Left cardiac atrium (tissue), 4 donors: ENCODE measurements at places on chromosomes 16 and 17. TPM values are rescaled to one million over a fixed set of nuclear protein-coding genes. Genes with fewer than 3 reads are reported as not detected.
A peak's percentile ranks its signal among the peaks of the same experiment; 100 is the strongest.

IL17C gene
- total RNA-seq: not detected

ORMDL3 gene
- 50.4 TPM for total RNA-seq

ENPP7 gene
- total RNA-seq: not detected

SCRN2 gene
- total RNA-seq: 33.6 TPM

MFAP4 gene
- 104 TPM for total RNA-seq

FZD2 gene
- 3.0 TPM for total RNA-seq

CCL1 gene
- total RNA-seq: not detected

TEX14 gene
- not detected for total RNA-seq

SYCE1L gene
- total RNA-seq: 2.7 TPM

CTRB1 gene
- 1.4 TPM for total RNA-seq

G6PC1 gene
- not detected for total RNA-seq

GRCh38 chr17:33002246-33002645 is 10.6 kb downstream of the SPACA3 start:
- DNase-seq: no peak

- no peak for DNase-seq
Measured at GRCh38 chr17:50939795-50940684, 73.9 kb upstream of the TOB1 start.

- DNase-seq: no peak
Measured at GRCh38 chr16:57544124-57544653, 1.7 kb downstream of the ADGRG5 start.

- no peak for DNase-seq
Measured at GRCh38 chr17:49482144-49482817, 12.8 kb upstream of the NGFR start.

DNA sequence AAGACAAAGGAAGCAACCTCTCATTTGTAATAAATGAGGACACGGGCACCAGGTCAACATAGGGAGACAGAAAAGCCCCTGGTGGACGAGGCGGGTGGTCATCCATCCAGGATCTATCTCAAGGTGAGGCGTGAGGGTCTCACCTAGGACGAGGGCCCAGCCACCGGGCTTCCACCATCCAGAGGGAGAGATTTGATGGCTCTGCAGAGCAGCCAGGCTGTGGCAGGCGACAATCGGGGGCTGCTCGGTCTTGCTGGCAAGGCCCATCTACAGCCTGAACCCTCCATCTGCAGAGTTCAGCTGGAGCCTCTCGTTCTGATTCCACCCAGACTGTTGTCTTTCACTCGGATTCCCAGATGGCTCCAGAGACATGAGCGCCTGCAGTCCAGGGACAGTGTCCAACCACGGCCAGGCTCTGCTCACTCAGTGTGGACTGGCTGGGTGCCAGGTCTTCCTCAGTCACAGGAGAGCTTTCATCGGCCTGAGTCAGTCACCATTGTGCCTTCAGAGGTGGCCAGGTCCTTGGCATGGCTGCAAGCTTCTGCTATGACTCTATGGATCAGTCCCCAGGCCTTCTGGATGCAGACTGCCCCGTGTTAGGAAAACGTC is 5.9 kb downstream of the LITAFD start:
- peak; percentile 86 for DNase-seq

DNA sequence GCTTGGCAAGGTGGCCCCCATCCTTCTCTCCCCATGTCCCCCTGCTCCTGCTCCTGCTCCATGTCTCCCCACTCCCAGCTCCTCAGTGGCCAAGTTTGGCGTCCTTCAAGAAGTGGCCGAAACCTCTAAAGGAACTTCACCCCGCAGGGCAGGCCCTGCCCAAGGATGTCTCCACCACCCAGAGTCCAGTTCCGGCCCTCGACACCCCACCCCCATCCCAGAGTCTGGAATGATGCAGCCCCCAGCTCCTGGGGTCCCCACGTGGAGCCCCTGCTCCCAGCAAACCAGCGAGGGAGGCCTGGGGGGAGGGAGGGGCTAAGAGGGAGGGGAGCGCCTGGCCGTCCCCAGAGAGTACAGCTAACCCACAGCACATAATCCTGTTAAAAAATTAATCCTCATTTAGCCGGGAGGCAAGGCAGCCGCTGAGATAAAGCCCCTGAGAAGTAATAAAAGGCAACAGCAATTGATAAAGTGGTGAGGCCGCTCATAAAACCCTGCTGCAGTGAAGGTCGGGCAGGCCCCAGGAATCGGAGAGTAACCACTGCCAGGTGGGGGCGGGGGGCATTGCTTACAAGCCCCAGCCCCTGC is 9.9 kb upstream of the ENPP7 start:
- no peak for DNase-seq

- DNase-seq: no peak
Measured at GRCh38 chr17:12180644-12181261, 160.1 kb downstream of the MAP2K4 start.

GRCh38 chr17:55652114-55652823 is 70.4 kb downstream of the TMEM100 start:
- DNase-seq: no peak

- peak; percentile 74 for DNase-seq
Measured at GRCh38 chr17:81959362-81960129, 1.4 kb downstream of the NOTUM start.

- DNase-seq: no peak
Measured at GRCh38 chr17:69918164-69918563, 156.9 kb upstream of the KCNJ16 start.

GRCh38 chr17:80822700-80823410 is 168.8 kb upstream of the CHMP6 start:
- DNase-seq: no peak

DNA sequence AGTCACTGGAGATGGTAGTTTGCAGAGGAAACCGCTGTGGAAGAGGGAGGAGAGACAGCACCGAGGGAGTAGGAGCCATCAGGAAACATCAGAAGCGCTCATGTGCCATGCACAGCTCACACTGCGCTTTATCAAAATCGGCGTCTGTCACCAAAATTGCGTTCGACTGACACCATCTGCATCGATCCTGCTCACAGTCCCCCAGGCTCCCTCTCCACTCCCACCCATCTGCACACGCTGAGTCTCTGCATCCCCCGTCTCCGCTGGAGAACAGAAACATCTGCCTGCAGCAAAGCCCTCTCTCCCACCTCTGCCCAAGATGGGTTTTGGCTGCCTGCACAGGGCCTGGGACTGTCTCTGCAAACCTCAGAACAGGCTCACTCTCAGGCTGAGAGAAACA is 187.5 kb upstream of the RPL38 start:
- no peak for DNase-seq

- no peak for DNase-seq
Measured at GRCh38 chr16:23694644-23695373, 16.1 kb downstream of the PLK1 start.

GRCh38 chr16:28985211-28986041 is 574 bp downstream of the LAT start:
- no peak for DNase-seq

- DNase-seq: no peak
Measured at GRCh38 chr17:1793447-1793806, 31.6 kb downstream of the SERPINF1 start.

DNA sequence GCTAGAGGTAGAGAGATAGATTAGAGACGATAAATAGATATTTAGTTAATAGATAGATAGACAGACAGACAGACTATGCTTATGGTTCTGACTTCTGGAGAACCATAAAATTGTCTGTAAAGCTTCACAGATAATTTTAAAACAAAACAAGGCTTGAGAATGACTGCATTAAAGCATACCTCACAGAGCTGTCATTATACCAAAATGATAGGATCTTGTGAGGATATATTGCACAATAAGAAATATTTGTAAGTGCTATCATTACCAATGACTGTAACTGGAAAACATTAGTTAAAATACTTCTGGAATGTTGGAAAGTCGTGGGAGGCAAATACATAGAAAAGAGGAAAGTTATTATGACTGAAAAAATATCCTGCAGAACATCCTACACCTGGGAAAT is 3.6 kb upstream of the OR1E1 start:
- DNase-seq: no peak

DNA sequence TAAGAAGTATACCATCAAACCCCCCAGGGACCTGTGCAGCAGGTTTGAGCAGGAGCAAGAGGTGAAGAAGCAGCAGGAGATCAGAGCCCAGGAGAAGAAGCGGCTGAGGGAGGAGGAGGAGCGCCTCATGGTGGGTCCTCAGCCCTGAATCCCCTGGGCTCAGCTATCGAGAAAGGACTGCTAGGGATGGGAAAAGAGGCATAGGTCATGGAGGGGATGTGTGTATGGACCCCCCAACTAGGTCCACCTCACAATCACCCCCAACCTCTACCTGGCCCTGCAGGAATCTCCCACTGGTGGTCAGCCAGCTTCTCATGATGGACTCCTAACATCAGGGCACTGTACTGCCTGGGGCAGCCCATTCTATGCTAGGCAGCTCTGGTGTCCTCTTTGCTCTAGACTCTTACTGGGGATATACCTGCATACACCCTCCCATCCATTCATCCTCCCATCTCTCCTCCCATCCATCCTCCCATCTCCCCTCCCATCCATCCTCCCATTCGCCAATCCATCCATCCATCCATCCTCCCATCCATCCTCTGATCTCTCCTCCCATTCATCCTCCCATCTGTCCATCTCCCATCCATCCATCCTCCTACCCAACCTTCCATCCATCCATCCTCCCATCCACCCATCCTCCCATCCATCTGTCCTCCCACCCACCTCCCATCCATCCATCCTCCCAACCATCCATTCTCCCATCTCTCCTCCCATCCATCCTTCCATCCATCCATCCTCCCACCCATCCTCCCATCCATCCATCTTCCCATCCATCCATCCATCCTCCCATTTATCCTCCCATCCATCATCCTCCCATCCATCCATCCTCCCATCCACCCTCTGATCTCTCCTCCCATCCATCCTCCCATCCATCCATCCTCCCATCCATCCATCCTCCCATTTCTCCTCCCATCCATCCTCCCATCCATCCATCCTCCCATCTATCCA is 10.6 kb downstream of the DRC7 start:
- no peak for DNase-seq

DNA sequence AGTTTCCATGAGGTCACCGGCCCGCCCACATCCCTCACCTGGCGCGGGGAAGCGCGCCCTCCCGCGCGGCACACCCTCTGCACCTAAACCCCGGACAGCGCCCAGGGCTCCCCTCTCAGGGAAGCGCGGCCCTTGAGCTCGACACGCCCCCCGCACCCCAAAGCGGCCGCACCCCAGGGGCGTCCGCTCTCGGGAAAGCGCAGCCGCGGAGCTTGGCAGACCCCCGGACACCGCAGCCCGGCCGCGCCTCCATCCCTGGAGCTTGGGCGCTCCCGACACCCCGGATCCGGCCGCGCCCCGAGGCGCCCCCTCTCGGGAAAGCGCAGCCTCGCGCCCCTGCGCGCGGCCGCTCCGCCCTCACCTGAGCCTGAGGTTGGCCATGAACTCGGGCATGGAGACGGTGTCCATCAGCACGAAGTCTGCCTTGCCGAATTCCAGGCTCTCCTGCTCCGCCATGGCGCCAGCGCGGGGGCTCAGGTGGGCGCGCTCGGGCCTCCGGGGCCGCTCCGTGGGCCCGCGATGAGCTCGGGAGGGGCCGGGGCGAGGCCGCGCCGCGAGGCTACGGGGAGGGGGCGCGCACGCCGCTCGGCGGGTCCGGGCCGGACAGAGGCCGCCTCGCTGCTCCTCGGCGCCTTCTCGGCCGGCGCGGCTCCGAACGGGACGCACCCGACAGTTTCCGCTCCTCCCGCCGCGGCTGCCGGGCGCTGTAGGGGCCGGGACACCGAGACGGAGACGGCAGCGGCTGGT is at the start of gene MYO1D:
TSS of gene MYO1D (minus strand) at position 708 of the 747 bp plus-strand sequence. CDS start at position 456, 252 bp downstream.
- DNase-seq: peak; percentile 60

DNA sequence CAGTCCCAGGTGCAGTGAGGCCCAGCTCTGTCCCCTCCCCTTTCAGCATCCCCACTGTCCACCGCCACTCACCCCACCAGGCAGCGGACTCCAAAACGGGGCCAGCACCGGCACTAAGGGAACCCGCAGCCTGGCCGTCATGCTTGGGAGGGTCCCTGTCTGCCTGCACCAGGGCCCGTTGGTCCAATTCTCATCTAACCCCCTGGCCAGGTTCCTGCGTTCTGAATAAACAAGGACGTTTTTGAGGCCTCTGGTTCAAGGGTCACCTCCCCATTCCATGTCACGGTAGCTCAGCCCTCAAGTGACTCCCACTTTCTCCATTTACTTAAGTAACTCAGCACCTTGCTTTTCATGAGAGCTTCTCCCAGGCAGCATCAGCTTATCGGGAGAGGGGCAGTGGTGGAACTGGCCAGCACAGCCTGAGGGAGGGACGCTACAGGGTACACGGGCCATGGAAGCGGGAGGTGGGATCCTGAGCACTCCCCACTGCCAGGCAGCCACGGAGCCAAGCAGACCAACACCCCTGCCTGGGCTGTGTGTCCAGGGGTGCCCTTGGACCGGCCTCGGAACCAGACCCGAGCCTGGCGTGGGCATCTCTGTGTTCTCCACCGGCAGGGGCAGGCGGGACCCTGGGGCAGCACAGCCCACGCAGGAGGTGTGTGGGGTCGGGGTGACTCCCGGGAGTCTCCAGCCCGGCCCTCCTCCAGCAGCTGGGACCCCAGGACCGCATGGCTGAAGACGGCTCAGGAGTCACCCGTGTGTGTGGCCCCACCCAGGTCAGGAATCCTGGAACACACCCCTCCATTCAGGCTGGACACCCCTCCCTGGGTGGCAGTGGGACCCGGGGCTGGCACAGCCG is 74.9 kb upstream of the GNG13 start:
- DNase-seq: peak; percentile 5

DNA sequence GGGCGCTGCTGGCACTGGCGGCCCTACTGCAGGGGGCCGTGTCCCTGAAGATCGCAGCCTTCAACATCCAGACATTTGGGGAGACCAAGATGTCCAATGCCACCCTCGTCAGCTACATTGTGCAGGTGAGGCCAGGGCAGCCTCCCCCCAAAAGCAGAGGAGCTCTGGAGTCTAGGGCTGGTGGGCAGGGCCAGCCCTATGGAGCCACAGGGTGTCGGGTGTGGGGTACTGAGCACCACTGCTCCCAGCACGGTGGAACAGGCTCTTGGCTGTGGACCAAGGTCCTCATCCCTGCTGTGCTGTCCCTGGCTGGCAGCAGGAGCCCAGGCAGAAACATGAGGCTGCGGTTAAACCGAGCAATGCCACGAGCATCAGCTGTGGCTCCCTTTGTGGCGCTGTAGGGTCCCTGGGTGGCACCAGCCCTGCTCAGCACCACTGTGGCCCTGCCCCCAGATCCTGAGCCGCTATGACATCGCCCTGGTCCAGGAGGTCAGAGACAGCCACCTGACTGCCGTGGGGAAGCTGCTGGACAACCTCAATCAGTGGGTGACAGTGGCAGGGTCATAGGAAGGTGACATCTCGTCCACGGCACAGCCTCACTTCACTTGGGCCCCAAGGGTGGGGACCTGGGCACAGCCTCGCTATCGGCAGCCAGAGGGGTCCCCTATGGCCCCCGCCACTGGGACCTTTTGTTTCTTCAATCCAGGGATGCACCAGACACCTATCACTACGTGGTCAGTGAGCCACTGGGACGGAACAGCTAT is 1.1 kb downstream of the DNASE1 start:
- no peak for DNase-seq

- DNase-seq: no peak
Measured at GRCh38 chr16:86545954-86546637, 8.9 kb downstream of the MTHFSD start.

GRCh38 chr16:1781758-1782407 is 488 bp downstream of the SPSB3 start:
- peak; percentile 38 for DNase-seq
